NCI-H774 (cell line): ENCODE measurements at places on chromosomes 7 and 10.

DNA sequence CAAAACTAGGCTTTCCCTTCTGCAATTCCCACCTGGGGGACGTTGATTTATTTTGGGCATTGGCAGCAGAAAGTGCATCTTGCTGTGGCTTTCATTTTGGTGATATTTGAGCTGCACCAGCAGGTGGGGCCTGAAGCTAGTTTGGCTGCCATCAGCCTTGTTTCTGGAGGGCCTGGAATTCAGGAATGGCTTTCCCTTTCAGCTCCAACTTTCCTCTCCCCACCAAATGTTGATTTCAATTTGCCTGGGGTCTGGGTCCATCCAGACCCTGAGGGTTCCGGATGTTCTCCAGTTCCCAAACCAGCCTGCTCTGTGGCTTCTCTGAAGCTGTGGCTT is 640.4 kb downstream of the TYW1 start:
- DNase-seq = no peak

DNA sequence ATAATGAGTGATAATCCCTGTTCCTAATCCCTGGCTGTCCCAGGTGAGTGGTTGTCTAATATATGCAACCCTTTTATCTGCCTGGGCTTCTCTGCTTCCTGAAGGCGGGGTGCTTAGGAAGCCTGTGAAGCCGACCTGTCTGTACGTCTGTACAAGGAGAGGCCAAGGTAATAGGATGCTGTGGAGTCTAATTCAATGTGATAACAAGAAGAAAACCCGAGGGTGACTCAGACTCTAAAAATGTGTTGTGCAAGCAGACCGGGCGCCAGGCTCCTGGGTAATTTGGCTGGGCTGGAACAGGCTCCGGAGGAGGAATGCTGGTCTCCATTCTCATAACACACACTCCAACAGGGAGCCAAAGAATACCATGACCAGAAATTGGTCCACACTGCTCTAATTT is 43.6 kb downstream of the THNSL1 start:
- DNase-seq = no peak

GRCh38 chr7:118040562-118040961 is 143.4 kb upstream of the LSM8 start:
- no peak for DNase-seq

- DNase-seq = no peak
Measured at GRCh38 chr7:47198159-47198558, 383.8 kb downstream of the TNS3 start.

DNA sequence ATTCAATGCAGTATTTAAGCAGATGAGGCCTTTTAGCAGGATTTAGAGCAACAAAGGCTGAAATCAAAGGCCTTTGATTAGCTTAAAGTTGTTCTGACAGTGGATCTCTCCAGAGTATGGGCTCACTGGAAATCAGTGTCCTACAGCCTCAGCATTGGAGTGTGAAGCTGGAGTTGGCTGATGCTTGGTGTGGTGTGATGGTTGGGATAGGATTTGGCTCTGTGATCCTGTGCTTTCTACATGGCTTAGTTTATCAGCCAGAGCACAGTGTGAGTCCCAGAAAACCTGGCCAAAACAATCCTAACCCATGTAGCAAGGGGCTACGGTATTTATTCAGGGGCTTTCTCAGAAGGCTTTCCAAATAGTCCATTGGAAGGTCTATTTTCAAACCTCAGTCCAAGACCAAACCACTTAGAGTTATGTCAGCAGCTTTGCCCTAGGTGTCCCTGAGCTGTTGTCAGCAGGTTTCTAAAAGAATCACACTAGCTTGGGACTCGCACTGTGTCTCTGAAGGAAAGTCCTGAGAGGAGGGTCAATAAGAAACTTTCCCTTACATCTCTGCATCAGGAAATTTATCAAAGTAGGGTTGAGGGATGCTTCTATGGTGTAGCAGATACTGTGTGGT is 65.4 kb upstream of the ANKRD1 start:
- no peak for DNase-seq

- no peak for DNase-seq
Measured at GRCh38 chr10:17506390-17506789, 52.0 kb upstream of the ST8SIA6 start.

GRCh38 chr10:111281516-111281915 is 204.7 kb downstream of the ADRA2A start:
- DNase-seq = no peak

- no peak for DNase-seq
Measured at GRCh38 chr7:3991731-3992231, 690.3 kb upstream of the FOXK1 start.

- no peak for DNase-seq
Measured at GRCh38 chr10:97923476-97923875, 73.8 kb downstream of the GOLGA7B start.

GRCh38 chr7:117127585-117128168 is 174.4 kb downstream of the ST7 start:
- DNase-seq = peak; percentile 59

GRCh38 chr7:111672901-111673300 is 110.6 kb upstream of the IMMP2L start:
- DNase-seq = no peak

GRCh38 chr7:49486974-49487829 is 286.2 kb upstream of the VWC2 start:
- no peak for DNase-seq

DNA sequence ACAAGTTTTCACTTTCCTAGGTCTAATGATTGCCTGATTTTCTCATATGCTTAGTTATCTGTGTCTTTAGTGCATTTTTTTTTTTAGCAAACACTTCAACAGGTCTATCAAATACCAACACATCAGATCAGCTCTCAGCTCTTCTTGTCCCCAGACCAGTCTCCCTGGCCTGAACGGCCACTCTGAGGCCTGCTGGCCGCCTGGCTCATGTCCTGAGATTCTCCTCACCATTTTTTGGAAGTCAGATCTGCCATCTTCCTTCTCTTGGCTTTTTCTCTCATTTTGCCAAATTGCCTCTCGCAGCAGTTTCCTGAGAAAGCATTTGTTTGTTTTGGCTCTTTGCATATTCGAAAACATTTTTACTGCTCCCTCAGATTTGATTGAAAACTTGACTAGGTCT is 29.3 kb downstream of the PPP2R2D start:
- DNase-seq = no peak

DNA sequence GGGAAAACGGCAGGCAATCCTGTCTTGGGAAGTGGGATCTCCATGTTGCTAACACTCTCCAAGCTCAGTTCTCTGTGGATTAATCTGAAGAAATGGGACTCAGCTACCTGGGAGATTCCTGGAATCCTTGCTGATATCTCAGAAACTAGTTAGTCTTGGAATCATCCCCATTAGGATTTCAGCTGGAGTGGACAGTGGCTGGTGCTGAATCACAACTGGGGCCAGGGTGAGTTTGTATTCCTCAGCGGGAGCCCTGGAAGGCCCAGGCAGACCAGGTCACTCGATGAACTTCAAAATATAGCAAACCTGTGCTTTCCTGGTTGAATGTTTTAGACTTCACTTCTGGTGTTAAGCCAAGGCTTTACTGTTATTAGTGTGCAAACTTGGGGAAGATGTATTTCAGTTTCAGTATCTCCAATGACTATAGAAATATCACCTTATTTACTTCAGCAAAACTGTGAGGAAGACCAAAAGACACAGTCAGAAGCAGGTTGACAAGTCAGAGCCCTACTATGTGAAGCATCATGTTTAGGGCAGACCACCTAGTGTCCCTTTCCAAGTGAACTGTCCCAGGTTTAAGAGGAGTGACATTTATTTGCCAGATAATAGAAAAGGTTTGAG is 126.1 kb downstream of the AOAH start:
- no peak for DNase-seq

GRCh38 chr7:144814299-144814698 is 21.6 kb downstream of the TPK1 start:
- DNase-seq = no peak

GRCh38 chr7:112185005-112185834 is 21.0 kb downstream of the DOCK4 start:
- no peak for DNase-seq

GRCh38 chr10:36608251-36608650 is 517.1 kb upstream of the ANKRD30A start:
- no peak for DNase-seq

DNA sequence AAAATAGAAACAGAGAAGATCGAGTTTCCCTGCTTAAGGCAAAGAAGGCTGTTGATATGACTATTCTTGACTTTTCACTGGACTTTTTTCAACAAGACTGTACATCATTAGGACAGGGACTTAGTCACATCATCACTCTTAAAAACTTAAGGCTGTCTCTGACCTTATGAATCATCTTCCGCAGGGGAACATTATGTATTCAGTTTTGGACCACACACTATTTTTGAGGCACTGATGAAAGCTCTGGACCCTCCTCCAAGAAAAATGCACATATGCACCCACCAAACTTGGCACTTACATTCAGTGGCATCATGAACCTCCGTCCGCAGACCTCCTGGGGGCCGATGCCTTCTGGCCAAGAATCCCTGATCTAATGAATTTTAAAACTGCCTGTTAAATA is 96.4 kb downstream of the CALD1 start:
- no peak for DNase-seq
